ENCODE measurements at places on chromosomes 13 and 19. TPM values are rescaled to one million over a fixed set of nuclear protein-coding genes. Genes with fewer than 3 reads are reported as not detected.

Gene HCST
- polyA plus RNA-seq = 3.2 TPM

Gene RAVER1
- polyA plus RNA-seq = 27.3 TPM

Gene FFAR2
- polyA plus RNA-seq = 0.37 TPM

Gene ZNF723
- not detected for polyA plus RNA-seq

Gene SIGLEC6
- polyA plus RNA-seq = 0.12 TPM

Gene TMEM38A
- 8.2 TPM for polyA plus RNA-seq

Gene FSD1
- 5.7 TPM for polyA plus RNA-seq

Gene LRRC25
- 1.0 TPM for polyA plus RNA-seq

Gene ATP4A
- not detected for polyA plus RNA-seq

Gene CPAMD8
- polyA plus RNA-seq = 35.9 TPM

Gene TNFRSF19
- polyA plus RNA-seq = 49.8 TPM

Gene OR7C1
- 0.21 TPM for polyA plus RNA-seq

Gene SYNGR4
- polyA plus RNA-seq = 0.69 TPM

Gene ZNF85
- 23.0 TPM for polyA plus RNA-seq

Gene ACP5
- polyA plus RNA-seq = 15.4 TPM

Gene TGFB1
- 33.2 TPM for polyA plus RNA-seq

Gene CD79A
- polyA plus RNA-seq = 1.2 TPM

Gene LYPD4
- polyA plus RNA-seq = not detected

Gene NXNL1
- polyA plus RNA-seq = 0.29 TPM

Gene CEACAM20
- polyA plus RNA-seq = not detected

Gene TUBA3C
- polyA plus RNA-seq = not detected

Gene SIGLEC5
- 0.53 TPM for polyA plus RNA-seq
